ENCODE measurements at places on chromosomes 12 and 14. TPM values are rescaled to one million over a fixed set of nuclear protein-coding genes. Genes with fewer than 3 reads are reported as not detected.

The ART4 gene
- total RNA-seq = 0.80 TPM

The ARMH4 gene
- total RNA-seq = 11.5 TPM

The DENND5B gene
- 18.2 TPM for total RNA-seq

DNA sequence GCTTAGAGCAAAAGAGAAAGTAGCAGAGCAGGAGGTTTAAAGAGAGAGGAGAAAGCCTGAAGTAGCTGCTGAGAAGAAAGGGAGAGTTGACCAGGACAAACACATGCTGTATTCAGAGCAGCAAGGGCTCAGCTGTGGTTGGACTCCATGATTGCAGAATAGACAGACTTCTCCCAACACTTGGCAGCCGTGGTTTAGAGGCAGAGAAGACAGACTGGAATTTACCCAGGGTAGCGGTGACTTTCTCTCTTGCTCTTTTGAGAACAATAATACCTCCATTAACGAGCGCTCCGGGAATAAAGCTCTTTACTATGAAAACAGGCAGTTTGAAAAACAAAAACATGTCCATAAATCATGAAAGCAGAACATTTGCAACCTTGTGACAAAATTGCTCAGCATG, 21.4 kb upstream of the IGF1 start:
- no peak for DNase-seq

DNA sequence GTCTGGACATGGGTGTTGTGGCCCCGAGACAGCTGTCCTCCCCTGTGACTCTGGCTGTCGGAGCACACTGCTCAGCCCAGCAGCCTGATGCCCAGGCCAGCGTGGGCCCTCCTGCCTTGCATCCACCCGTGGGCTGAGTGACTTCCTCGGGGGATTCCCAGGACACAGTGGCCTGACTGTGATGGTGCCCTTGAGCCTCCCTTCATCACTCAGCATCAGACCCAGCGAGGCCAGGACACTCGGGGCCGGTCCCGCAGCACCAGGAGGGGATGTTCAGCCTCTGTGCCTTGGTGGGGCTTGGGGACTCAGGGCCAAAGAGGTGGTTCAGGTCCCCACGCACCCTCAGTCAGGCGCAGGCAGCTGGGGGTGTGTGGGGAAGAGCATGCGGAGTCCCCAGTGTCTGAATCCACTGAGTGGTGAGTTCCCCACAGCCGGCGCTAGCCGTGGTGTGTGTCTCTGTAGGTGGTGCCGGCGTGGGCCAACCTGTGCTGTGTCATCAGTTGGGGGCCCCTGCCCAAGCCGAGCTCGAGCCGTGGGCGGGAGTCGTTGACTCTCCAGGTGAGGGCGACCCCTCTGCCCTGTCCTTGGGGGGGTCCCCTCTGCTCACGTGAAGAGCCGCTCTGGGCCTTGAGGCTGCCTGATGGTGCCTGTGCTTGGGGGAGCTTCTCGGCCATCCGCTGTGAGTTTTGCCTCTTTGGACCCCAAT, 185.8 kb downstream of the ADGRD1 start:
- DNase-seq = no peak

- no peak for DNase-seq
Observed at GRCh38 chr14:55599250-55599879, 19.4 kb downstream of the KTN1 start.

All from sciatic nerve (tissue), 2 donors.